ENCODE measurements at places on chromosomes 11 and 22.

DNA sequence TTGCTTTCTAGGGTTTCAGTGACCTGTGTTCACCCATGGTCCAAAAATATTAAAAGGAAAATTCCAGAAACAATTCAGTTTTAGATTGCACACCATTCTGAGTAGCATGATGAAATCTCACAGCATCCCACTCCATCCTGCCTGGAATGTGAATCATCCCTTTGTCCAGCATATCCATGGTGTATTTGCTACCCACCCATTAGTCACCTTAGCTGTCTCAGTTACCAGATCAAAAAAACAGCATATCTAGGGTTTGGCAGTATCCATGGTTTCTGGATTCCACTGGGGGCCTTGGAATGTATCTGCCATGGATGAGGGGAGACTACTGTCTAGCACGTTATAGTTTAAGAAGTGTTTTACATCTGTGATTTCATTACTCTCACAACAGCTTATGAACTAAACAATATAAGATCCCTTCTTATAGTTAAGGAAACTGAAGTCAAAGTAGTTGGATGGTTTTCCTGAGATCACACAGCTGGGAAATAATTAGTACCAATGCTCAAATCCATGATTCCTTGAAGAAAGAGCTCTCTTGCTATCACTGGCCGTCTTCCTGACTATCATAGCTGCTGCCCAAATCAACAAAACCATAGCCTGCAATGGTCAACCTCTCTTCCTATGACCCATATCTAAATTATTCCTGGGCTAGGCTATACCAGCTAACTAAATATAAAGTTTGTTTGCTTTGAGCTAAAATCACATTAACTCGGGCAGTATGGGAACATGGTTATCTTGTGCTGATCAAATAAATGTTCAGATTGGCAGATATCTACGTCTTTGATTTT, 122.6 kb downstream of the MICAL2 start:
- peak; percentile 98 for DNase-seq

DNA sequence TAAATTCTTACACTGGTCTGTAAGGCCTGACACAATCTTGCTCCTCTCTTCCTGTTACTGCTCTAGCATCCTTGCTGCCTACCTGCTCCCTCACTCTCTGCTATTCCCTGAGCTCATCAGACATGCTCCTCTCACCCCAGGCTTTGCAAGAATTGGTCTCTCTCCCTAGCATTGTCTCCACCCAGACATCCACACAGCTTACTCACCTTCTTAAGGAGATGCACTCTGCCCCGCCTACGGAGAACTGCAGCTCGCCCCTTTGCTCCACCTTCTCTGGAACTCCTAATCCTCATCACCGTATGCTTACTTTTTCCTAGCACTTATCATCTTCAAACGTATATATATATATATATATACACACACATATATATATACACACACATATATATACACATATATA, 23.3 kb upstream of the TMPRSS5 start:
- no peak for DNase-seq

DNA sequence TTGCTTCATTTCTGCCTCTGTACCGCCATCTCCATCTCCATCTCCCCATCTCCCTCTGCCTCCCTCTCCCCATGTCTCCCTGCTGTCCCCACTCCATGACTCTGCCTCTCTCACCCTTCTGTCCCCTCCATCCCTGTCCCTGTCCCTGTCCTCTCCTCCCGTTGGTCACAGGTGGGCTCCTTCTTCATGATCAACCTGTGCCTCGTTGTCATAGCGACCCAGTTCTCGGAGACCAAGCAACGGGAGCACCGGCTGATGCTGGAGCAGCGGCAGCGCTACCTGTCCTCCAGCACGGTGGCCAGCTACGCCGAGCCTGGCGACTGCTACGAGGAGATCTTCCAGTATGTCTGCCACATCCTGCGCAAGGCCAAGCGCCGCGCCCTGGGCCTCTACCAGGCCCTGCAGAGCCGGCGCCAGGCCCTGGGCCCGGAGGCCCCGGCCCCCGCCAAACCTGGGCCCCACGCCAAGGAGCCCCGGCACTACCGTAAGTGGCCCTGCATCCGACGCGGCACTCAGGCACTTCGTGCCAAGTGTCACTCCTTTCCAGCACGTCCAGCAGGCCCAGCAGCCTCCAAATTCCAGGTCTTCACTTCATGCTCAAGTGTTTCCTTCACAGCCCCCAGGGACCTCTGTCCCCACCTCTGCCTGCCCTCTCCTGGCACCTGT, 76.0 kb downstream of the CACNA1I start:
- no peak for DNase-seq

DNA sequence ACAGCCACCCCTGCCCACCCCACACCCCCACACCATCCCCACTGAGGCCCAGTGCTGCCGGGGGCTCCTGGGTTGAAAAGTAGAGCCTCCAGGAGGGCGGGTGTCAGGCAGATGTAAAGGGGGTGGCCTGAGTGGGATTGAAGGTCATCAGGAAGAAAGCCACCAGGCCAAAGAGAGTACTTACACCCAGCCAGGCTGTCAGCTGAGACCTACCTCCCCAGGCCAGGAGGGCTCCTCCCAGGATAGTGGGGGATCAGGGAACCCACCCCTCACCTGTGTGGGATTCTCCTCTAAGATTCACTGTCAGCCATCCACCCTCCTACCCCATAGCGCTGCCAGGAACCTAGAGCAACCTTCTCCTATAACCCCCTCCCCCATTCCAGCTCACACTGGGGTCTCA, 17.2 kb upstream of the FCHSD2 start:
- DNase-seq, result no peak

- DNase-seq, result no peak
These were observed 18.2 kb downstream of the PAK1 start for GRCh38 chr11:77455740-77456139.

- no peak for DNase-seq
These were observed 270.2 kb downstream of the GUCY1A2 start for GRCh38 chr11:106748059-106748458.

GRCh38 chr11:8106679-8107078, 25.7 kb downstream of the TUB start:
- no peak for DNase-seq
